ENCODE measurements at places on chromosomes 2 and 18.

- DNase-seq: no peak
Observed at GRCh38 chr2:205025580-205026240, 480.4 kb downstream of the PARD3B start.

DNA sequence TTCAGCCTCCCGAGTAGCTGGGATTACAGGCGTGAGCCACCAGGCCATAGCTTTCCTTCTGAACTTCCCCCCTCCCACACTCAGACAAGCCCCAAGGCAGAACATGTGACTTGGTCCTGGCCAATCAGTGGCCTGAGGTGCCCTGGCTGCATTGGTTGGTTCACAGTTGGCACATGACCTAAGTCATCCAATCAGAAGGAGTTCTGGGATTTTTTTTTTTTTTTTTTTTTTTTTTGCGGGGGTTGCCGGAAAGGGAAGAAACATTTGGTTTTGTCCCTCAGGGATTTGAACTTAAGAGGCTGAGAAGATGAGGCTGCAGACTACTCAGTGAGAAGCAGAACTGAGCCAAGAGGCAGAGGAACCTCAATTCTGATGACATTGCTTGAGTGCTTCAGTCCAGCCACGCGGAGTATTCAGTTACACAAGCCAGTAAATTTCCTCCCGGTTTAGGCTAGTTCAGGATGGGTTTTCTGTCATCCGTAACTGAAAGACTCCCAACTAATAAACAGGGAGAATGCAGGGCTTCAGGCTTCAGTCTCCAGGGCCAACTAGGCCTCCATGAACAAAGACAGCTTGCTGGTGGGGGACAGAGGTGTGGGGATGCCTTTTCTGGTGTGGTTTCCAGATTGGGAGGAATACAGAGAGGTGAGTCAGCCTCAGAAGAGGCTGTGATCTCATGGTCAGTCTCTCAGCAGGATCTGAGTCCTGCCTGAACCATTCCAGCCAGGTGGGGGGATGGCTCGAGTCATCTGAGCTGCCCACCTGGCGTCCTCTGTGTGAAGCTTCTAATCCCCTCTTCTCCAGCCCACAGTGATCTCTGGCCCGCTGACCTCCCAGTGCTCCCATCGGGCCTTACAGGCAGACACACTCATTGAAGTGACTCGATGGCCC lies 9.2 kb downstream of the PTMA start:
- no peak for DNase-seq

DNA sequence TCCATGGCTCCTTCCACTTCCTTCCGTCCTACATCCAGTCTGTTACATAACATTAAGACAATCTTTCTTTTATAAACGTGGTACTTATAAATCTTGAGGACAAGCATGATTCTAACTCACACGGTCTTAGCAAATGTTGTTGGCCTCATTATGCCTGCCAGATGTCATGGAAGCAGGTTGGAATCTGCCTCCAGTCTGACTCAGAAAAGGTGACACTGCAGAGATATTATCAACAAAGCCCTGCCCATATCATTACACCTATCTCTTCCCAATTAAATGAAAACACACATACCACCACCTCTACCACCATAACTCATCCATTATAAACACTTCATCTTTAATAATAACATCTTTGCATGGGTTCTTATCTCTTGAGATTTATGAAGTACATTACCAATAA lies 334.7 kb upstream of the CHAC2 start:
- DNase-seq: no peak

- DNase-seq: no peak
Observed at GRCh38 chr2:179302764-179303571, 38.3 kb upstream of the SESTD1 start.

DNA sequence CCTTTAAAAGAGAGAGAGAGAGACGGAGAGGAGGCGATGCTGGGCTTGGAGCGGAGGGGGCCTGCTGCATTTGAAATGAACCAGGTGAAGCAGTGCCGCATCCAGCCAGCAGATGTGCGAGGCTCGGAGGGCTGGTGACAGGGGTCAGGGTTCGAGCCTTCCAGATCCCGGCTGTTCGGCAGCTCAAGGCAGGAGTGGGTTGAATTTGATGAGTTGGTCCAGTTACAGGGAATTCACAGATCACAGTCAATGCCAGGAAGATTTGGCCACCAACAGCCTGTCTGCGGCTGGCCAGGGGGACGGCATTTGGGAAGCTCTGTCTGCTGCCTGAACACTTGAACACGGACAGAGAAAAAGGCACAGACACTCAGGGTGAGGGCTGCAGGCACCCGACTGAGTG lies 48.6 kb downstream of the PTGR3 start:
- no peak for DNase-seq

DNA sequence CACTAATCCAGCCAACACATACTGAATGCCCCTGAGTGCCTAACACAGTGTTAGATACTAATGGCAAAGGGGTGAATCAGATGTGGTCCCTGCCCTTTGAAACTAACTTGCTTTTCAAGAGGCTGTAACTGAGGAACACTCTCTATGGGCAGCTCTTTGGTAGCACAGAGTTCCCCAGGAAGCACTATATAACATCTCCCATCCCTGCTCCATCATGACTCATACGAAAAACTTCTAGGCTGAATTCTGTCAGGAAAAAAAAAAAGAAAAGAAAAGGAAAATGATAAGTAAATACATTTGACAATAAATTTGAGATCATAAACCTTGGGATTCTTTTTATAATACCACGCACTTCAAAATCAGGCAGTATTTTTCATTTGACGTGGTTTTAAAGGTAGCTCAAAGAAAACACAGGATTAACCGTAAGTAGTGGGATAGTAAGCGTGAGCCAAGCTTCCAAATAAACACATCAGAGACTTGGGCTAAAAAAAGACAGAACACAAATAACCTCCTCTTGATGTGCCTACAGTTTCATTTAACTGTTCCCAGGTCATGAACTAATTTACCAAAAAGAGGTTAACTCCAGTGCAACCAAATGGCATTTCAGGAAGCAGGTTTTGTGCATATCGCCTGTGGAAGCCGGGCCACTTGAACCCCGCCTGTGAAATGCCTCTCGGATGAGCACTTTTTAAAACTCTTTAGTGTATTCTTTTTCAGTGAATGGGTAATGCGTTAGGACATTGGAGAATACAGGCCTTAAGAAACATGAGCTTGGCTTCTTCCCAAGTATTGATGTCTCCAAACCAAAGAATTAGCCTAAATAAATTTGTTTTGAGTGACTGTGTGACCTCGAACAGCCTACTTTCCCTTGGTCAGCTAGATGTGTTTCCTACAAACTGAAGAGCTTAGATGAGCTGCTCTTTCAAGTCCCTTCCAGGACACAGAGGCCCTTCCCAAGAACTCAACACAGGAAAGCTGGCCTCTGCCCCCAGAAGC lies 42.0 kb downstream of the RDH14 start:
- DNase-seq: no peak

DNA sequence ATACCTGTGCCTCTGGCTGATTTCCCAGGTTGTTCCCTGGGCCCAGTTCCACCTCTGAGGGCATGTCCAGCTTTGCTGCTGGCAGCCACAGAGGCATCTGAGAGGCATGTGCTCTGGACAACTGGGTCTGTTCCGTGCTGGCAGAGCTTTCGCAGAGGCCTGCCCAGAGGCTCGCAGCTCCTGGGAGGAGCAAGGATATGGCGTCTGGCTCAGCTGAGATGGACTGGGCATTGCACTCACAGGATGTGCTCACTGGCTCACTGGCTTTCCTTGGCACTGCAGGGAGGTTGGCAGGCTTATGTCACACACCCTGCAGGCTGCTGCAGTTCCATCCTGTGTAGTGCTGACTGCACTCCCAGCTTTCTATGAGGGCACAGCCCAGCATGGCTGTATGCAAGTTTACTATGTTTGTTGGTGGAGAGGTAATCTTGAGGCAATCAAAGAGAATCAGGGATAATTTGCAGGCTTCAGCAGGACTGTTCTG lies 172.3 kb downstream of the PRKCE start:
- DNase-seq: peak; percentile 63

DNA sequence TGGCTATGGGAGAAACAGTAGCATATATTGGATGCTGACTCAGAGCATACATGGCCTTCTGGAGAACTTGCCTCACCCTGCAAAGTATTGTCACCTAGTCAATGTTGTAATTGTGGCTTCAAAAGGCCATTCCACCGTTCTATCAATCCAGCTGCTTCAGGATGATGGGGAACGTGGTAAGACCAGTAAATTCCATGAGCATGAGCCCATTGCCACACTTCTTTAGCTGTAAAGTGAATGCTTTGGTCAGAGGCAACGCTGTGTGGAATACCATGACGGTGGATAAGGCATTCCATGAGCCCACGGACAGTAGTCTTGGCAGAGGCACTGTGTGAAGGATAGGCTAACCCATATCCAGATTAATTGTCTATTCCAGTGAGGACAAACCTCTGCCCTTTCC lies 1300.1 kb upstream of the ACVR2A start:
- no peak for DNase-seq

Data from nucleus accumbens (tissue), 56 donors.